ENCODE measurements at places on chromosomes 3 and 15.

DNA sequence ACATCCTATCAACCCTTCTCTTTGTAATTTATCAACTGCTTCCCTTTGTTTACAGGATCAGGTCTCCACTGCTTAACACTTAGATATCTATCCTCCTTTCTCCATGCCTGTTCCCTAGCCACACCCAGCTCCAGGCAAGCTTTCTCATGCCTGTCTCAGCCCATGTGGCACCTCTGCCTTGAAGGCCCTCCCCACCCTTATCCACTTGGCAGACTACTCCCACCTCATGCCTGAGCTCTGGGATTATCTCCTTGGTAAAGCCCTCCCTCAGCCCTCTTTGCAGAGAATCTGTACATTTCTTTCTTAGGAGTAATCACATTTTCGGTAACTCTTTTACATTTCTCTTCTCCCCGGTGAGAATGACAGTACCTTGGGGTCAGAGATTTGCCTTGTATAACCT lies 96.0 kb downstream of the ATP1B3 start:
- DNase-seq: no peak

DNA sequence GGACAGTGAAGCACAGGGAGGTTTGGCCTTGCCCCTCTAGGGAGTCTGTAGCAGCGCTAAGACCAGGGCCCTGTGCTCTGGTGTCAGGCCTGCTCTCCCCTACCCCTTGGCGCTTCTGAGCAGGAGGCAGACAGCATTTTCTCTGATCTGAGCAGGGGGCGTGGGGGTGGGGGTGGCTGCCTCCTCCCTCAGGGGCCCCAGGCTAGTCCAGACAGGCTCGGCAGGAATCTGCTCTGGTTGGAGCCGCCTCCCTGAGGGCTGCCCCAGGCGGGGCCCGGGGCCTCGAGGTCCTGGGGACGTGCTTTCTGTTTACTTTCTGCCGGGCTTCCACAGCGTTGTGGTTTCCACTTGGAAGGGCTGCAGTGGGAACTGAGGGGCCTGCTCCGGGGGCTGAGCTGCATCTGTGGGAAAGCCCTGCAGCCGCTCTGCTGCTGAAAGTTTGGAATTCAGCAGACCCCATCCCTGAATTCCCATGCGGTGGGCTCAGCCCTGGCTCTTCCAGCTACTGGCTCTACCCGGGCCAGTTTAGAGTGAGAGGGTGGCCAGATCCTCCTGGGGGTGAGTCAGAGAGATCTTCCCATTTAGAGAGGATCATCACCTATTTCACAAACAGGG lies 105.4 kb downstream of the LINGO1 start:
- no peak for DNase-seq

- no peak for DNase-seq
Observed at GRCh38 chr3:40452562-40452875, 4.6 kb upstream of the RPL14 start.

GRCh38 chr3:166582236-166582635 lies 745.0 kb upstream of the BCHE start:
- DNase-seq: no peak

- no peak for DNase-seq
Observed at GRCh38 chr15:63530752-63531299, 26.4 kb downstream of the USP3 start.

DNA sequence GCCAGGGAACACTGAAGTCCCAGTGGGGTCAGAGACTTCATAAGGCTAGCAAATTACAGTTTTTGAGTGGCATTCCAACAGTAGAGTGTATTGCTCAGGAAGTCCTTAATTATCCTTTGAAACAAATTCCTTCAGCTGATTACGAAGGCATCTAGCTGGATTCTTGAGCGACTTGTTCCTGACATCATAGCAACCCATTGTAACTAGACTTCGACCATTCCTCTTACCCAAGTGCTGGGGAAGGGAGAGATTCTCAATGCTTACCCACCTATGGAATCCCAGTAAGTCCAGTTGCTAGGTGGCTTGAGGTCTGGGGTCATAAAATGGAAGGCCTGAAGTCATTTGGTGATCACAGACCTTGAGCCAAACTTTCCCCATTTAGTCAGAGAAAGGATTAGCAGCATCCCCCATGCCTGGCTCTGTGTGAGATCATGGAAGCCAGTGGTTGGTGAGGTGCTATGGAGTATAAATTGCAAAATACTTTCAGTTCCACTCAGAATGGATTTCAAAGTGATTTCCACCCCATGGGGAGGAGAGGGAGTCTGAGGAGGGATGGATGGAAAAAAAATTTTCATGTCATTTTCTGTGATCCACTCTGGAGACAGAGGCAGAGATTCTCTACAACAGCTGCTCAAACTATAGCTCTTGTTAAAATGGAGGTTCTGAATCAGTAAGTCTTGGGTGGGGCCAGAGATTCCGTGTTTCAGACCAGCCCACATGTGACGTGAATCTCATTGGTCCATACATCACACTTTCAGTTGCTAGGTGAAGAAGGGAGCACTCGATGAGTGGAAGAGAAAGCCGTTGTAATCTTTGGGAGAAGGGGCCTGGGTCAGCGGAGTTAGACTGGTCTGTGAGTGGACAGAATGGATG lies 45.7 kb downstream of the CD86 start:
- no peak for DNase-seq

GRCh38 chr3:66756468-66757036 lies 241.6 kb upstream of the KBTBD8 start:
- no peak for DNase-seq

- DNase-seq: no peak
Observed at GRCh38 chr3:100335434-100335833, 877 bp downstream of the NIT2 start.

DNA sequence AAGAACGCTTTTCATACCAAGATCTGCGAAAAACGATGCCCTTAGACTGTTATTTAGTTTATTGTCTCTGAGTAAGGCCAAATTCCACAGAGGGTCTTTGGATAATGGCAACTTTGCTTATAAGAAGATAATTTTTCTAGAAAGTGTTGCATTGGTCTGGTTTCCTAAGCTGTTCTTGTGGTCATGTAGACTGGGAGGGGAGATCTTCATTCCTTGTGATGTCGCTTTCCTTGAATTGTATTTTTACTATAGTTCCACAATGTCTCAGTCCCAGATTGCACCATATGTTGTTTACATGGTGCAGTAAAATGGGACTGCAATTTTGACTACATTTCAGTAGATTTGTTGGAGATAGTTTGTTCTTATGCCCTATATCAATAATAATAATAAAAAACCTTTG lies 28.8 kb upstream of the ST3GAL6 start:
- no peak for DNase-seq

DNA sequence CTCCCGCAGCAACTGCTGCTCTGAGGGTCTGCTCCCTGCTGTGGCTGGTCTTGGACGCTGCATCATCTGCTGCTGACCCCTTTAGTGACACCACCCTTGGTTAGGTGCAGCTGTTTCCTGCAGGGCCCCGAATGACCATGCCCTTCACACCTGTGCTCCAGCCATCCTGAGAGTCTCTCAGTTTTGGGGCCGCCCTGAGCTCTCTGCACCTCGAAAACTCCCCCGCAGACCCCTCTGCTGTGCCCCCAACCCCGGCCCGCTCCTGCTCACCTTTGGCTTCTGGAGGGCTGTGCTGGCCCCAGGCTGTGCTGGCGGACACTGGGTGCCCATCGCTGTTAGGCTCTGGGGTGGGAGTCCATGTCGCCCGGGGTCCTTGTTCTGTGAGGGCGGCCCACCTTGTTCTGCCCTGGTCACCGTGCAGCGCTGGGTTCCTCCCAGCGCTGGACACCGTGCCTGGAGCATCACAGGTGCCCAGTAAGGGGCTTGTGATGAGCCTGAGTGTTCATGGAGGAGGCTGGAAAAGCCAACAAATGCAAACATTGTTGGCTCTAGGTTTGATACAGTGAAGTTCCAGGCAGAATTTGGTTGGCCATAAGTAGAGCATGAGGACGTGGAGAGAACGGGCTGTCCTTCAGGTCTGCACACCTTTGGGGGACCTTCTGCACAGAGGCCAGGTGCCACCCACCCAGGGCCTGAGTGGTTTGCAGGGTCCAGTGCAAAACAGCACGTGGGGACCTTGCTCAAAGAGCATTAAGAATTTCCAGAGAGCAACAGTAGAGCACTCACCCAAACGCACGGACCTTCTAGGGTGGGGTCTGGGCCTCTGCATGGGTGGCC lies 12.3 kb downstream of the ABTB1 start:
- DNase-seq: no peak

DNA sequence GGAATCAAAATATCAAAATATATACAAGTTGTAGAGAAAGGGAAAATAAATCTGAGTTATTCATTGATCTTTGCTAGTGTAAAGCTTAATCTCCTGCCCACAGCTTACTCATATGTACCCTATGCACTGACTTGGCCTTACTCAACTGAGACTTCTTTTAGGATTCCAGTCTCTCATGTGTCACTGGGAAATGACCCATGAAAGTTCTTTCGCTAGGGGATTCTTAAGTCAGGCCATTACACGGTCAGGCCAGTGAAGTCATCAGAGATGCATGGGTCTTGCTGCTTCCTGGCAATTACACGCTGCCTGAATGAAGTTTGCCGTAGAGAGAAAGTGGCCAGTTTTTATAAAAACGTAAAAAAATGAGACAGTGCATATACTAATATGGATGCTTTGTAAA lies 20.7 kb upstream of the LPP start:
- DNase-seq: no peak

GRCh38 chr15:93028632-93029213 lies 60.3 kb downstream of the RGMA start:
- peak; percentile 56 for DNase-seq

- no peak for DNase-seq
Observed at GRCh38 chr3:24437326-24437725, 57.3 kb downstream of the THRB start.

GRCh38 chr3:193761969-193762368 lies 169.0 kb downstream of the OPA1 start:
- no peak for DNase-seq

DNA sequence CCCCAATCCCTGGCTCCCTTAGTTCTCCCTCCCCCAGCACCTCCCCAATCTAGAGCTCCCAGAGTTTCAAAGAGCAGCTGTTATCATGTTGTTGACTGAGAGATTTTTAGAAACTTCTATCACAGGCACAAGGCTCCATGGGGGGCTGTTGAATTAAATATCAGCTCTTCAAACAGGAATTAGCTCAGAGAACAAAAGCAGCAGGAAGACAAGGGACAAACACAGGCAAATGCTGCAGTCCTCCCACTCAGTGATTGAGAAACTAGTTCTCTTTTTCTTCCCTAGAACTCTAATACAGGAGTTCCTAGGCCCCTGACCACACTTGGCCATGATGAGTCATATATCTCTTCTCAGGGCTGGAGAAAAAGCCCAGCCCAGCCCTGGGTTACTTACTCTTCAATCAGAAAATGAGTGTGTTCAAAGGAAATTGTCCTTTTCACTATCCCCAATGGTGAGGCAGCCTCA lies 262.1 kb downstream of the IGSF11 start:
- no peak for DNase-seq

- no peak for DNase-seq
Observed at GRCh38 chr3:52055537-52056351, 627 bp downstream of the DUSP7 start.

DNA sequence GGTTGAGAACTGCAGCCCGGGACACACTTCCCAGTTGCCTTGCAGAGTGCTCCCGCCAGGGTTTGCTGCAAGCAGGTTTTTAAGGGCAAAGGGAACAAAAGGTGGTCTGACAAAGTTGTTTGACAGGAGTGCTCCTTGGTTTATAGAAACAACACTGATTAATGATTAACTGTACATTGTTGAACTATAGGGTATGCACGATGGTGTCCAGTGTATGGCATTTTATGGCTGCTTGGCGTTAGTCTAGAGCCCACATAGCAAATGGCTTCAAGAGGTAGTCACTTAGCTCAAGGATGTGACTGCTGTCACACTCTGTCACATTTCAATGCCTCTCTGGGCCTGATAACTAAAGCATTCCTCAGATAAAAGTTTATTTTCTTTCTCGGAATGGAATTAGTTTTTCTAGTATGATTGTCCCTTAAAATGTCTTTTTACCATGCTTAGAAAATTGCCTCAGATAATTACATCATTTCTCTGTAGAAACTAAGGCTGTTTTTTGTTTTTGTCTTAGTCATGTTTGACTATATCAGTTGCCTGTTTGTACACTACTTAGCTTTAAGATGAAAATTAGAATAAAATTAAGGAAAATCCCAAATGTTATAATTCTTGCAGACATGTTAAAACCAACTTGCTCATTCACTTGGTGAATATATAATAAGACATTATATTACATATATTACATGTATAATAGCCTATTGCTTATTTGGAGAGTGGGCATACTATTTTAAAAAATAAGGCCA lies 61.3 kb upstream of the GATM start:
- no peak for DNase-seq

- no peak for DNase-seq
Observed at GRCh38 chr3:39166932-39167532, 13.6 kb upstream of the CSRNP1 start.

- no peak for DNase-seq
Observed at GRCh38 chr15:85479071-85479647, 98.8 kb downstream of the AKAP13 start.

DNA sequence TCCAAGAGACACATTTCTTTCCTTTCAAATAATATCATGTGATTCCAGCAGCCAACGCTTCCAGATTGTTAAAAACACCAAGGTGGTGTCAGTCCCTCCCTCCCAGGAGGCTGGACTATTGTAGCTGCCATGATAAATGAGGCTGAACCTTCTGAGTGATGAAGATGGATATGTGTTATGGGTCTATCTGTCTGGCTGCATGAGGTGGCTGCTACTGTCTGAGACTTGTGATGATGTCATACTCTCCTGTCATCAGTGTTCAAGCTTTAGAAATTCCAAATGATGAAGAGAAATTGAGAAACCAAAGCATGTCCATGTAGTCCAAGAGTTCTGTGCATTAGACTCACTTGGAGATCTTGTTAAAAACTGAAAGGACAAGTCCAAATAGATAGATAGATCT lies 683.0 kb downstream of the NTRK3 start:
- no peak for DNase-seq

GRCh38 chr3:140545197-140545596 lies 132.7 kb upstream of the TRIM42 start:
- no peak for DNase-seq

- no peak for DNase-seq
Observed at GRCh38 chr3:17514597-17514996, 227.8 kb downstream of the TBC1D5 start.

DNA sequence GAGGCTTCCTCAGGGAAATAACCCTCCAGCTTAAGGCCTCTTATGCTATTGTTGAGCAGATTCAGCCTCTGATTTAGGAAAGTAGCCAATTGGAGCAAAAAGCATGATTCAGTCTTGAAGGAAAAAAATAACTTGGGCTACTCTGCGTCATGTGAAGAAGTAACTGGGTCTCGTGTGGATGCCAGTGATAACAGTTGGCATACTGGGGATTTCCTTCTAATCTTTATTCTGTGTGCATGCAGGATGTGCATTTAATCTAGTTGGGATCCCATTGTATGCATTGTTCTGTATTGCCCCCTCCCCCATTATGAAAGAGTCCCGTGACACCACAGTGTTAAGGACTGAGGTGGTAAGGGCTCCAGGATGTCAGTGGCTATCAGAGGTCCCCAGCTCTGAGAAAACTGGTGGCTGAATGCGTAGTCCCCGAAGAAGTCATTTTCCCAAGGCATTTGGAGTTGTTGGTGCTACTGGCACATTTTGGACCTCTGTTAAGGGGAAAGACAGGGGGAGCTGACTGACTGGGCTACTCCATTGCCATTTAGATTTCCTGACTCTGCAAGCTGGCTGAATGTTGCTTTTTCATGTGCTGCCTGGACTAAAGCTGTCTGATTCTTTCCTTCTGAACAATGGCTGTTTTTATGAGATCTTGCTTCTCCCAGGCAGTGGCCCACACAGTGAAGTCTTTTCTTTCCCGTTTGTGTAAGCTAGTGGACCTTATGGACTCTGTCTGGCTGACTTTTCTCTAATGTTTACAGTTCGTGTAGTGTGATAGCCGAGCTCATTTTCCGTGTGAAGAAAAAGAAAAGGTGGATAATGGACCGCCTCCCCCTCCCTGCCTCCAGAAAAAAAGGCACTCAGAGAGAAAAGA lies 38.4 kb upstream of the TRAK1 start:
- peak; percentile 47 for DNase-seq

All from hypothalamus (tissue), 51 donors.